ENCODE measurements at places on chromosomes 16 and 17. TPM values are rescaled to one million over a fixed set of nuclear protein-coding genes. Genes with fewer than 3 reads are reported as not detected.

DNA sequence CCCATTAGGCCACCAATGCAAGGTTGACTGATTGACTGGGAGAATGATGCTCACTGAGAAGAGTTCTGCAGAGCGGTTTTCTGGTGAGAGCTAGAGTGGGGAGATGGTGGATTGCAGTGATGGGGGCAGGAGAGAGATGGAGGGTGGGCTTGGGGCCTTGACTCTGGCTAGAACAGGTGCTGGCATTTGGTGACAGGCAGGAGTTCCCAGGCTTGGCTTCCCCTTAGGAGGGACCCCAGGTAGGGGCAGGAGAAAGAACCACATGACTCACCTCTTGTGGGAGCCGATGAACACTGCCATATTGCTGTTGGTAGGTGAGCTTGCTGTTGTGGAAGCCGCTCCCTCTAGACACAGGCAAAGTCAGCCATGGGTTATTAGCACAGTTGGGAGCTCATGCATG is 8.0 kb downstream of the CD300LB start:
- no peak for DNase-seq

DNA sequence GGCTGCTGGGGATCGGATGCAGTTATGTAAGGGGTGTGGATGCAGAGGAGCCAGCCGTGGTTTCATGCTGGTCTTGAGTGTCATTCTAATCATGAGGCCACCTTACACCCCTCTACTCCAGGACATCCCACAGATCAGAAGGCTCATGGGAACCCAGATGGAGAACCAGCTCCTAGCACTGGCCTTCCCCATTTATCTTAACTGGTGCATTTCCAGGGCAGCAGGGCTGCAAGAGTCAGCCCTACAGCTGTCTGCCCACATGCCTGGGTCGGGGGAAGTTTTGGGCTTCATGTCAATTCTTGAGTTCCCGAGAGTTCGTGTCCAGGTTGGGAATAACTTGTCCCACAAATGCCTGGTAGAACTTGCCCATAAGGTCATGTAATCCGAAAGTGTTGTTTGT is 29.1 kb downstream of the RPTOR start:
- DNase-seq: no peak

DNA sequence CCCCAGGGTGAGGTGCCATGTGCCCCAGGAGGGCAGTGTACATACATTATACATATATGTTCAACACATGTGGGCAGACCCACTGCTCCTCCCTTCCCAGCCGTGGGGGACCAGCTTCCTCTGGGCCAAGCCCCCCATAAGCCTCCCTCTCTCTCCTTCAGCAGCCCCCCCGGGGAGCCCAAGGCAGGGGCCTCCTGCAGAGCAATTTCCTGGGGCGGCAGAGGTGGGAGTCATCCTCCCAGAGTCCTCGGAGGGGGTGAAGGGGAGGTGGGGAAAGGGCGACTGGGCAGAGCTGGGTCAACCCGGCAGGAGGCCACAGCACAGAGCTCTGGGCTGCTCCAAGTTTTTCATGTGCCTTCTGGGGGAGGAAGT is 235.1 kb downstream of the ZNF423 start:
- no peak for DNase-seq

CCL4L2 gene
- polyA plus RNA-seq: 1.4 TPM

KRTAP4-9 gene
- polyA plus RNA-seq: not detected

All from left kidney (tissue), 8 donors.